ENCODE measurements at places on chromosomes 1 and 21. TPM values are rescaled to one million over a fixed set of nuclear protein-coding genes. Genes with fewer than 3 reads are reported as not detected.

Gene RGS4
- not detected for total RNA-seq

Gene LCE1D
- not detected for total RNA-seq

Gene FAM151A
- 0.29 TPM for total RNA-seq

Gene CGN
- total RNA-seq, result 2.0 TPM

Gene LCE1A
- not detected for total RNA-seq

Gene TMEM240
- not detected for total RNA-seq

Gene TDRD5
- 0.05 TPM for total RNA-seq

Gene ZFP69B
- total RNA-seq, result 2.1 TPM

Gene LCE2A
- total RNA-seq, result not detected

Gene GSTM5
- not detected for total RNA-seq

Data from A549 treated with Hydrocortisone at 1 μM for 4 hours (cell line).